ENCODE measurements at places on chromosomes 2 and 18. TPM values are rescaled to one million over a fixed set of nuclear protein-coding genes. Genes with fewer than 3 reads are reported as not detected.

DNA sequence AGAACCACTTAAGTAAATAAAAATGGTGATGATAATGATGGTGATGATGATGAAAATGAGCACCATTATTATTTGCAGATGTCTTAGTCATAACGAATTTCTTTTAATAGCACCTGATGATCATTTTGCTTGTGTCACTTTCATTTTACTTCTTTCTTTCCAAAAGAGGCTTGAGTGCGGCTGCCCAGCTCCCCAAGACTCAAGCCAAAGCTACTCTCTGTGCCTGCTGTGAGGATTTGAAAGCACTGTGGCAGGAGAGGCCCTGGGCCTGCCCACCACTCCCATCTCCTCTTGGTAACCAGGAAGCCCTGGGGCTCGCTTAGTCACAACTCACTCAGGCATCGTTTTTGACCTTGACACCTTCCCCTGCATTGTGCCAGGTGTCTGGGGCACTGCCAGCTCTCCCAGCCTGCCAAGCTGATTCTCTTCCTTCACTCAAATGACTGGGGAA lies 41.2 kb downstream of the RPL37A start:
- DNase-seq, result peak; percentile 23

- DNase-seq, result no peak
Measured at GRCh38 chr2:126792186-126792585, 106.5 kb upstream of the TEX51 start.

DNA sequence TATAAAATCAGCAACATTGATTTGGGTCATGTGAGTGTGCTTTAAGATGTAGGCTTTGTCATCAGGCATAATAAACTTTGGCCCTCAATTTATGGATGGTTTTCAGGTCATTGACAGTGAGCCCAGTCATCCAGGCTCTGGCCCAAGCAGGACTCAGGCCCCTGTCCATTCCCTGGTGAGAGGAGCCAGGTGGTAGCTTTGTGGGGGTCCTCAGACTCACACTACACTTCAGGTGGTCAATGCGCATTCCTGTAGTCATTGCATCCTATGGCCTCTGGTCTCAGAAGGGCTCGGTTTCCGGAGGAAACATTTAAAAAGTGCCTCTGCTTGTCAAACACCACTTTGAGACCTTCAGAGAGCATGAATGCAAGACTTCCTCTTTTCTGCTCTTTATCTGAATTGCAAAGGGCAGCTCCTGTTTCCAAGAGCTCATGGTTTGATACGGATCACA lies 20.2 kb downstream of the LGALSL start:
- peak; percentile 8 for DNase-seq

GRCh38 chr18:10939822-10940221 lies 209.5 kb downstream of the PIEZO2 start:
- DNase-seq, result no peak

DNA sequence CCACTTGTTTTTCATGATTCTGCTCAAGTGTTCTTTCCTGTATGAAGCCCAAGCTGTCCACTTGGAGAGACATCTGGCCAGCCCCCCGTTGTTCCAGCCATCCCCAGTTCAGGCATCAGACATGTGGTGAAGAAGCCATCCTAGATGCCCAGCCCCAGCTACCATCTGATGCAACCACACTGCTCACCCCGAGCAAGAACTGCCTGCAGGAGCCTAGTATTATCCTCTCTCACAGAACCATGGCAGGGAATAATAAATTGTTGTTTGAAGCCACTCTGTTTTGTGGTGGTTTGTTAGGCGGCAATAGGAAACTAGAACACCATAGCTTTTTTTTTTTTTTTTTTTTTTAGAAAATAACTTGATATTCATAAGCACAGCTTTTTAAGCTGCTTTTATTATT lies 19.5 kb upstream of the DARS1 start:
- DNase-seq, result no peak

GRCh38 chr2:118321432-118322105 lies 233.3 kb downstream of the INSIG2 start:
- DNase-seq, result no peak

DNA sequence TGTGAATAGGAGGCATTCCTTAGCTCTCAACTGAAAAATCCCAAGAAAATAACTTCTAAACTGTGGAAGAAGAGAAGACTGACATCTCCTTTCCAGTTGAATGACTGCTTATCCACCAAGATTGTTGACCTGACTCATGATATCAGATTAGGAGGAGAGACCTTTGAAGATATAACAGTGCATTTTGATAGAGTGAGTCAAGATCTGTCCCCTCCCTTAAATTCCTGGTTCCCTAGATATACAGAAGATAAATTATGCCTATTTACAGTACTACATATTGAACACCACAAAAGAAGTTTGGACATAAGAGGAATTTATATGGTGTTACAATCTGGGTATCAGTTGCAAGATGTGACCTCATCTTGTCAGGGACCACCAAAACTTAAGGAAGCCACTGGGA lies 285.3 kb upstream of the ZSWIM2 start:
- no peak for DNase-seq

DNA sequence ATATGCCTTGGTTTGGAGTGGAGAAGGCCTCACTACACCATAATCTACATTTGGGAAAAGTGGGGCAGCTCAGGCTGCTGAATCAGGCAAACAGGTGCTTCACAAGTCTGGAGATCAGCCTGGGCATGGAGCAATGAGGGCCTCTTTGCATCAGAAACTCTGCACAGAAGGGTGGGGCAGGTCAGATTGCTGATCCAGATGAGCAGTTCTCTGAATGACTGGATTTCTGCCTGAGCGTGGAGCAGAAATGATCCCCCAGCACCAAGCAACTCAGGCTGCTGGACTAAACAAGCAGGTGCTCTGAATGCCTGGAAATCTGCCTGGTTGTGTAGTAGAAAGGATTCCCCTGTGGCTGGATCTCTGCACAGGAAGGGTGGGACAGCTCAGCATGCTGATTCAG lies 605.3 kb upstream of the ZNF804A start:
- DNase-seq, result no peak

DNA sequence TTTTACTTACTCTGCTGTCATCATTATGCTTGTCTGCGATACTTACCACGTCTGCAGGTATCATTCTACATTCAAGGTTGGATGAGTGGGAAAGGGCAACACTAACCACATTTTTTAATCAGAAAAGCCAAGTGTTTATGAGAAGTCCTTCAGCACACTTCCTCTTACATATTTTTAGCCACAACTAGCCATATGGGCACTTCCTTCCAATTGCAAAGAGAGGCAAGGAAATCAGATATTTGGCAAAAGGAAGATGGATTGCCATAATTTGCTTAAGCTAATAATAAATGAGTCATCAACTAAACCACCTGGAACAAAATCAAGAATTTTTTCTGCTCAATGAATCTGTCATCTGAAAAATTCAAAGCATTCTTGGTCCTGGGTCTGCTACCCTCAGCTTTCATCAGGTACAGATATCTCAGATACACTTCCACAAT lies 16.7 kb upstream of the MRO start:
- DNase-seq, result no peak

DNA sequence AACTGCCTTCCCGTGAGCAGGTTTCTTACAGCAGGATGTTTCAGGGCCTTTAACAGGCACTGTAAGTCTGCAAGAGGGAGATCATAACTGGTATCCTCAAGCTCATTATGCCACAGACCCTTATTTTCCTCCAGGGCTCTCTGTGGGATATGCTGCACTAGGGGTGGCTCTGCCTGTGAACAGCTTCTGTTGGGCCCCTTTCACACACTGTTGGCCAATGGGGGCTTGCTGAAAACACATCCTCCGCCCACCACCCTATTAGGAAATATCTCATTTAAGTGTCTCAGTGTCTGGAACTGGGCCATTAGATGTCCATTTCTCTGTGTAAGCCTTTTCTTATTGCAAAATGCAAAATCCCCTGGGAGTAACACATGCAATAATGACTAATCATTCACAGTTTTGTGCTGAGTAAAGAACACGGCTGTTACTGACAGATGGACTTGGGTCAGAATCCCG lies 414.3 kb upstream of the HS6ST1 start:
- DNase-seq, result no peak

DNA sequence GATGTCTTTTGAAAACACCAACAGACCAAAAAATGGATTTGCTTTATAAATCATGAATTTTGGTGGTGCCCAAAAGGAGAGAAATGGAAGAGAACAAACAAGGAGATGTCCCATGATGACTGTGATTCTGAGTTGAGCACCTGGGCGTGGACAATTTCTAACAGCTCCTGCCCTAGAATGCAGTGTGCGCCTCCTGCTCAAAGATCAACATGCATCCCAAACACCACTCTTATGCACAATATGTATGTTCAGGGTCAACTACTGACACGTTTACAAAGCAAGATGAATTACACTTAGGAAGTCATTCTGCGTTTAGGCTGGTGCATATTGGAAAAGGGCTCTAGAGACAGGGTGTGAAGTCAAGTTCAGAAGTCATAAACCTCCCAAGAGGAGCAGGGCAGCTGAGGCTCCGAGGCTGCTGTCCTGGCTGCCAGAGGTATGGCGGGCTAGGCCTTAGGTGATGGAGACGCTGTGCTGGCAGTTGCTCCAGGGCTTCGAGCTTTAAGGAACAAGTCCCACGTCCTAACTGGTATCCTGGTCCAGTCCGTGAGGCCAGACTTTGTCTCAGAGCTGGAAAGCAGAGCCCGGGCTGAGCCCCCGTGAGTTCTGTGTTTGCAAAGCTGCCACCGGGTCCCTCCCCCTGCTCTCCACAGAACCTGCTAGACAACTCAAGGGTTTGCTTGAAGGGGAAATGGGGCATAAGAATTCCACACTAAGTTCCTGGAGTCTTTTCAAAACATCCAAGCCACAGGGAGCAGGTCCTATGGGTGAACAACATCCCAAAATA lies 74.0 kb downstream of the ZNF516 start:
- no peak for DNase-seq

- no peak for DNase-seq
Measured at GRCh38 chr2:233084488-233084887, 24.3 kb downstream of the INPP5D start.

GRCh38 chr2:218880102-218880858 lies at the start of gene WNT10A:
TSS of gene WNT10A (plus strand) at chr2:218880852. CDS start at chr2:218880996, 144 bp downstream.
- DNase-seq, result no peak

GRCh38 chr2:222439692-222440091 lies 15.3 kb downstream of the SGPP2 start:
- no peak for DNase-seq

Gene DNAJC5G
- 1.3 TPM for total RNA-seq

Gene RESP18
- total RNA-seq, result 1.1 TPM

Gene FBLN7
- total RNA-seq, result 5.3 TPM

Gene TMEM87B
- total RNA-seq, result 11.5 TPM

Gene AOX1
- 2.8 TPM for total RNA-seq

All from cerebellum (tissue), 4 donors.